T-helper 17 cell (primary cell): ENCODE measurements at places on chromosomes 3 and 15.

GRCh38 chr3:71419369-71419768, 164.2 kb downstream of the FOXP1 start:
- no peaks in the 10 kb centered on the region for H3K27me3 ChIP-seq
- H3K36me3 ChIP-seq: no peaks in the 10 kb centered on the region
- no peak overlapping the region for H3K4me3 ChIP-seq
- DNase-seq: no peak
- H3K27ac ChIP-seq: peak overlapping the region; percentile 53

DNA sequence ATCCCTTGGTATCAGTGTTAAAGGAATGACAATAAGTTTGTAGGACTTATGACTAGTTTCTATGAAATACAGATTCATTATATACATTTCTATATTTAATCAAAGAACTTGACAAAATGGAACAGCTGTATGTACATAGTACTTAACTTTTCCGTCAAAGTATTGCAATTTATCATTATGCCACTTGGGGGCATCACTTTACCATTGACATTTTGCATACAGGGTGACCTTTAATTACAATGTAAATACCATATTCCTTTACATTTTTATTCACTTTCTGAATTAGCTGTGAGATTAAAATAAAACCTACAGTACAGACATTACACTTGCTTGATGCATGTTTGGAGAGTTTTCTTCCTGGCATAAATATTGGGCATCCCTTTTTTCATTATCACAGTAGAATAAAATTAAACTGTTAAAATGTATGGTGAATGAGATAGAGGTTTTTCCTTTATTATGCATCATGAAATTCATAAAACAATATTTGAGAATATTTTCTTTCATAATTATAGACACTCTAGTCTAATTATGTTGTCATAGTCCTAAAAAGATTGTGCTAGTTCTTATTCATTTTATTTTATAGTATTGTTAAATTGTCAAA, 6.9 kb downstream of the NEK11 start:
- no peak overlapping the region for H3K27ac ChIP-seq
- no peaks in the 10 kb centered on the region for H3K27me3 ChIP-seq
- peaks cover 3% of the 10 kb centered on the region for H3K36me3 ChIP-seq
- no peaks in the 10 kb centered on the region for H3K4me1 ChIP-seq
- DNase-seq: no peak

DNA sequence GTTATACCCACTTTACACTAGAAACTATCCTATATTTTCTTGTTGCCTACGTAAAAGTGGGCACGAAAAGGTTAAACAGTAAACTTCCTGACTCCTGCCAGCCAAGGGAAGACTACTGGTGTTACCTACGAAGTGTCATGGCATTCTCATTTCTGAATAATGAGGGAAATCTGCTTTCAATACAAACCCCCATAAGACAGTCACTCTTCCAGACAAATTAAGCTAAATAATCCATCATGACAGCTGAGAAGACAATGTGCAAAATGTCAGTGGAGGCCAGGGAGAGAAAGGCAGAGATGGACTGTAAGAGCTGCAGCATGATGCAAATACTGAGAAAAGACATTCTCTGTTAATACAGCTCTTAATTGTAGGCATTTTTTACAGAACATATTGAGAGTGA, 136.5 kb downstream of the SERPINI1 start:
- no peaks in the 10 kb centered on the region for H3K4me1 ChIP-seq
- H3K27ac ChIP-seq: no peak overlapping the region
- no peak overlapping the region for H3K4me3 ChIP-seq
- no peaks in the 10 kb centered on the region for H3K36me3 ChIP-seq

DNA sequence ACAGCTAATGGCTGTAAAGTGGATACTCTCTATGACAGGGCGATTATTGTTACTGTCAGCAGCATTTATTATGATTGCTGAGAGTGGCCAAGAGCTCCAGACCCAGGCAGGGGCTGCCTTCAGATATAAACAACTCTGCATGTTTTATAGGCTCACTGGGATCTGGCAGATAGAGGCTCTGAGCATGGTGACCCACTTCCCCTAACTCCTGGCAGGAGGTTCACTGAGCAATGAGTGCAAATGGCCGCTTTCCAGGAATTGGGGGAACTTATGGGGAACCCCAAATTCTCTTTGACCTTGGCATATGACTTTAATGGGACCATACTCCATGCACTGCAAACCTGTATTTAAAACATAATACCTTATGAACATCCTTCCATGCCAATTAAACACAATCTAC, 59.0 kb downstream of the SCN5A start:
- peaks cover 2% of the 10 kb centered on the region for H3K36me3 ChIP-seq
- H3K27me3 ChIP-seq: peaks cover 43% of the 10 kb centered on the region
- H3K27ac ChIP-seq: no peak overlapping the region
- DNase-seq: no peak
- H3K4me1 ChIP-seq: no peaks in the 10 kb centered on the region

DNA sequence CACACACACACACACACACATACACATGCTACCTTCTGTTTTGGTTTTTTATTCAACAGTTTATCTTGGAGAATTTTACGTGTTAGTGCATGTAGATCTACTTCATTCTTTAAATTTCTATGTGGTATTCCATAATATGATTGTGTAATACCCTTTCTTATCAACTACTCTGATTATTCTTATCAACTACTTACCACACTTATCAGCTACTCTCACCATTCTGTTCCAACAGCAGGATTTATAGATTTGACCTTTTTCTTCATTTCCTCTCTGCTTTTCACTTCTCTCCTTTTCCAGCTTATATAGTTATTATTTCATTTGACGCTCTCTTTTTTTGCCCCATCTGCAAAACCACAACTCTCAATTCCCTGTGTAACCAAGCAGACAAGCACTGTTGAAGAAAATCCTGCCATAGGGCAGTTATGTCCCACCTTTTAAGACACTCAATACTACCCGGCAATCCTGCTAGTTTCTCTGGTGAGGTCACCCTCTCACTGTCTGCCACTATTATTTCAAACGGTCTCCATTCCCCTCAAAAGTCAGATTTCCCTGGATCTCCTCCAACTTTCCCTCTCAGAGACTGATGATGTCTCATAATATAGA, 56.9 kb upstream of the SATB1 start:
- no peak for DNase-seq
- H3K4me1 ChIP-seq: peaks cover 2% of the 10 kb centered on the region
- no peak overlapping the region for H3K27ac ChIP-seq
- H3K4me3 ChIP-seq: no peak overlapping the region
- H3K27me3 ChIP-seq: no peaks in the 10 kb centered on the region

- no peak for DNase-seq
- H3K4me1 ChIP-seq: no peaks in the 10 kb centered on the region
- H3K27me3 ChIP-seq: peaks cover 4% of the 10 kb centered on the region
These were observed 10.5 kb upstream of the EPHA6 start for GRCh38 chr3:96803870-96804269.

- no peak for DNase-seq
- H3K4me3 ChIP-seq: peak overlapping the region; percentile 85
- H3K27me3 ChIP-seq: no peaks in the 10 kb centered on the region
- peak overlapping the region; percentile 93 for H3K27ac ChIP-seq
- H3K36me3 ChIP-seq: no peaks in the 10 kb centered on the region
These were observed 229.7 kb upstream of the TBL1XR1 start for GRCh38 chr3:177426878-177427495.

- no peaks in the 10 kb centered on the region for H3K36me3 ChIP-seq
- H3K27ac ChIP-seq: no peak overlapping the region
- H3K27me3 ChIP-seq: no peaks in the 10 kb centered on the region
- no peak overlapping the region for H3K4me3 ChIP-seq
- H3K4me1 ChIP-seq: no peaks in the 10 kb centered on the region
These were observed 798.8 kb downstream of the OTOL1 start for GRCh38 chr3:162295323-162295983.

- H3K27me3 ChIP-seq: no peaks in the 10 kb centered on the region
- H3K4me3 ChIP-seq: no peak overlapping the region
- no peak for DNase-seq
These were observed 254.8 kb upstream of the EOMES start for GRCh38 chr3:27976933-27977332.
